ENCODE measurements at places on chromosomes 16 and 17.

- no peak for DNase-seq
Measured at GRCh38 chr16:9235867-9236266, 144.4 kb downstream of the HAPSTR1 start.

DNA sequence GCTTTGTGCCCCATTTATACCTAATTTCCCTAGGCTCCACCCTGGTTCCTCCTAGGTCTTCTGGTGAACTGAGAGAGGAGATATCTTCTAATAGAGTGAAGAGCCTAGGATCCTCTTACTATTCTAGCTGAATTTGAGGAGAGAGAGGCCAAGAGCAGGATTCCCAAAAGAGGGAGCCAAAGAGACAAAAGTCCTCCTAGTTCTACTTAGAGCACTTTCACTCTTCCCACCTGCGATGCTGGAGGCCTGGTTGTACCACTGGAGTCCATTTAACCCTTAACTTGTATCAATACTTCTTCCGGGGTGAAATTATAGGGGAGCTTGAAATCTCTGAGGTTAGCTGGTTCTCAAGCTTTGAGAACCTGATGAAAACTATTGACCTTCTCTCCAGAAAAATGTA is 3.4 kb upstream of the SSH2 start:
- DNase-seq: no peak

GRCh38 chr17:78751447-78752161 is 30.5 kb downstream of the CYTH1 start:
- no peak for DNase-seq

- peak; percentile 83 for DNase-seq
Measured at GRCh38 chr17:48724251-48725003, 1.4 kb downstream of the PRAC2 start.

DNA sequence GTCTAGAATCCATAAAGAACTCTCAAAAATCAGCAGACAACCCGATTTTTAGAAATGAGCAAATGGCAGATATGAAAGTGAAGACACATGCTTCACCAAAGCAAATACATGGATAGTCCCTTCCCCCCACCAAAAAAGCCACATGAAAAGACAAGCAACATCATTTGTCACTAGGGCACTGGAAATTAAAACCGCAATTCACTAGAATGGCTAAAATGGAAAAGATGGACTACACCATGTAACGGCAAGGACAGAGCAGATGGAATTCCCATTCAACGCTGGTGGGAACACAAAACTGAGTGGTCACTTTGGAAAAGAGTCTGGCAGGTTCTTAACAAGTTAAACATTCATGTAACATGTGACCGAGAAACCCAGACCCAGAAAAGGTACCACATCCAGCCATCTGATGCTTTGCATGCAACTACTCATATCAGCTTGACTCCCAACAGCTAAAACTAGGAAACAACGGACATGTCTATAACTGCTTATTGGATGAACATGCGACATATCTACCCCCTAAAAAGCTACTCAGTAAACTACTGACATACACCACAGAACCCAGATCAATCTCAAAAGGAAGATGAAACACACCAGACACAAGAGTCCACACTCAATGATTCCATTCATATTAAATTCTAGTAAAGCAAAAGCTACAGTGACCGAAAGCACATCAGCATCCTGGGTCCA is 132.6 kb downstream of the ZNF778 start:
- peak; percentile 27 for DNase-seq

- no peak for DNase-seq
Measured at GRCh38 chr16:11916524-11917285, 949 bp upstream of the GSPT1 start.

DNA sequence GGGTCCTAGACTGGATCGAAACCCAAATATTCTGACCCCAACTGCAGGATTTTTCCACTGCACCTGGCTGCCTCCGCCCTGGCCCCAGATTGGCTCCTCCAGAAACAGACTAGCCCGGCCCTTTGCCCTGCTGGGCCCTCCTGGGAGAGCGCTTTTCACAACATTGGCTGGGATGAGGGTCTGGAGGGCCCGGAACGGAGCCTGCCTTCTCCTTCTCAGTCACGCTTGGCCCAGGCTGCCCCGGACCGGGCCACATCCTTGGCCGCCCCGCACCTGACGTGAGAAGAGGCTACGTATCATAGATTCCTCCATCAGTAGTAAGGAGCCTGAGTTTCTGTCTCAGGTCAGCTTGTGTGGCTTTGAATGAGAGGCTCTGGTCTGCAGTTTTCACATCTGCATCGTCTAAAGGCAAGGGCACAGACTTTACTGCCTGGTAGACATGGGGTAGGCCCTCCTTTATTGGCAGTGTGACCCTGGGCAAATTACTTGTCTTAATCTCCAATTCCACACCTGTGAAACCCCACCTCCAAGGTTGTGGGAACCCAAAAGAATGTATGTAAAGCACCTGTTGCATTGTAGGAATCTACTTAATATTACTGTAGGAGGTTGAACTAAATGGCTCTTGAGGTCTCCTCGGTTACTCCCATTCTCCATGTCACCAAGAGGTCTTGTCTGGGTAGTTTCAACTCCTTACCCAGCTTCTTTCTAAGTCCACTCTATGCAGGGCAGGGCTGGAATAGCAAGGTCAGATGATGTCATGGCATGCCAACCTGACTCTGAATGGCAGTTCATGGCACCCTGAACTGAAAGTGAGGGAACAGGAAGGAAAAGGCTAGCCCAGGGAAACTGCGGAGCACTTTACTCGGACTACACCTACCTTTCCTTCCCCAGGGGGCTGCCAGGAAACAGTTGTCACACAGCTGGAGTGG is 661 bp downstream of the LRRC3C start:
- DNase-seq: no peak

- no peak for DNase-seq
Measured at GRCh38 chr16:79806757-79807156, 206.2 kb upstream of the MAF start.

DNA sequence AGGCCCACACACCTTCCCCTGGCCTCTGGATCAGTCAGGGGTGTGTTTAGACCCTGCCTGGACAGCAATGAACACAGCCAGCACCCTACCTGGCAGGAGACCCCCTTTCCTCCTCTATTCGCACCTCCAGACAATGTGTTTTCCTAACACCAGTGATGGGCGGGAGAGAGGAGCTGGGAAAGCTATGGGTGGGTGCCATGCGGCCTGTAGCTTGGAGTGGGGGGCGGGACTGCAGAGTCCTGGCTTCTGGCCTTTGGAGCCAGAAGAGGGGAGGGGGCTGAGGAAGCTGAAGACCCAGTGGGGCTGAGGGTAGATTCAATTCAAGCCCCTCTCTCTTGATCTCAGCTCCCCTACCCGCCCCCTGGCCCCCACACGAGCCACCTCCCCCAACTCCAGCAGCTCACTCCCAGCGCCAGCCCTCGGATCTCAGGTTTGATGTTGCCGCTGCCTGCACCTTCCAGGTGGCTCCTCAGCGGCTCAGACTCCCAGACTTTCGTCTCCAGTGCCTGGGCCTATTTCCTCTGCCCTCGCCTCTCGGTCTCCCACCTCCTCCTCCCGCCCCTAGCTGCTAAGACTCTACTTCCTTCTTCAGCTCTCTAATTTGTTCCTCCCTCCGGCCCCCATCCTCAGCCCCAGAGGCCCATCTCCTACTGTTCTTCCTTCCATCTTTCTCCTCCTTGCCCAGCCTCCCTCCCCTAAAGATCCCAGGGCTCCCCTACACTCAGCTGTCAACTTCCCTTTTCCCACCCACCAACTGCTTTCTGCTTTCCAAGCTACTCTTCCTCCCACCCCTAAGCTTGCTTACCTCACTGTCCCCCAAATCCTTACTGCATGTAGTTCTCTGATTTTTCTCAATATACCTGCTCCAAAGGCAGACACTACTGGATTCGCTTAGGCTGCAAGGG is 6.8 kb upstream of the SP6 start:
- DNase-seq: no peak

GRCh38 chr16:59327894-59328293 is 593.8 kb upstream of the GOT2 start:
- DNase-seq: no peak

DNA sequence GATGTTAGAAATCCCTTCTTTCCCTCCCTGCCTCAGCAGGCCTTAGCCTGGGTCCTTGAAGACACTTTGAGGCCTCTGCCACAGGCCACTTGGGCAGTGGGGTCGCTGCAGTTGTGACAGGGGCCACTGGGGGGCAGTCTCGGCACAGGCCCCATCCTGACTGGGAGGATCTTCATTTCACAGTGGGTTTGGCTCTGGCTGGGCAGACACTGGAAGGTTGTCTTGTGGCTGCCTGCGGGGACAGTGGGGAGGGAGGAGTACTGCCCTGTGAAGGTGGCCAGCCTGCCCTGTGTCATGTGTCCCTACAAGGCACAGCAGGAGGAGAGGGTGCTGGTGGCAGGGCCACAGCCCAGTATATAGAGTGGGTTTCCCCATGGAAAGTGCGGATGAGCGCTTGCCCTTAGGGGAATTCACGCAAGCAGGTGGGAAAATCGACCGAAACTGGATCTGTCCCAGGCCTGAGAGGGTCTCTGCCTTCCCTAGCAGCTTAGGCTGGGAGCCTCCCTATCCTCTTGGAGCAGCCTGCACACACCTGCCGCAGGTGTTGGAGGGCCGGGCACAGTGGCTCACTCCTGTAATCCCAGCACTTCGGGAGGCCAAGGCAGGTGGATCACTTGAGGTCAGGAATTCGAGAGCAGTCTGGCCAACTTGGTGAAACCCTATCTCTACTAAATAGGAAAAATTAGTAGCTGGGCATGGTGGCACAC is 28.8 kb downstream of the GINS2 start:
- DNase-seq: peak; percentile 61

GRCh38 chr16:10584981-10585438 is 4.6 kb upstream of the EMP2 start:
- DNase-seq: no peak

GRCh38 chr16:86509759-86510464 is 415 bp upstream of the FOXF1 start:
- no peak for DNase-seq

DNA sequence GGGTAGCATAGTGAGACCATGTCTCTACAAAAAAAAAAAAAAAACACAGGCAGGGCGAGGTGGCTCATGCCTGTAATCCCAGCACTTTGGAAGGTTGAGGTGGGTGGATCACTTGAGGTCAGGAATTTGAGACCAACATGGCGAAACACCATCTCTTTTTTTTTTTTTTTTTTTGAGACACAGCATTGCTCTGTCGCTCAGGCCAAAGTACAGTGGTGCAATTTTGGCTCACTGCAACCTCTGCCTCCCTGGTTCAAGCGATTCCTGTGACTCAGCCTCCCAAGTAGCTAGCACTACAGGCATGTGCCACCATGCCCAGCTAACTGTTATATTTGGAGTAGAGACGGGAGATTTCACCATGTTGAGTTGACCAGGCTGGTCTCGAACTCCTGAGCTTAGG is 5.1 kb downstream of the RAMP2 start:
- DNase-seq: no peak

- peak; percentile 52 for DNase-seq
Measured at GRCh38 chr17:17179371-17179827, 26.7 kb downstream of the PLD6 start.

GRCh38 chr16:12330946-12331345 is 354.4 kb downstream of the SNX29 start:
- DNase-seq: no peak

DNA sequence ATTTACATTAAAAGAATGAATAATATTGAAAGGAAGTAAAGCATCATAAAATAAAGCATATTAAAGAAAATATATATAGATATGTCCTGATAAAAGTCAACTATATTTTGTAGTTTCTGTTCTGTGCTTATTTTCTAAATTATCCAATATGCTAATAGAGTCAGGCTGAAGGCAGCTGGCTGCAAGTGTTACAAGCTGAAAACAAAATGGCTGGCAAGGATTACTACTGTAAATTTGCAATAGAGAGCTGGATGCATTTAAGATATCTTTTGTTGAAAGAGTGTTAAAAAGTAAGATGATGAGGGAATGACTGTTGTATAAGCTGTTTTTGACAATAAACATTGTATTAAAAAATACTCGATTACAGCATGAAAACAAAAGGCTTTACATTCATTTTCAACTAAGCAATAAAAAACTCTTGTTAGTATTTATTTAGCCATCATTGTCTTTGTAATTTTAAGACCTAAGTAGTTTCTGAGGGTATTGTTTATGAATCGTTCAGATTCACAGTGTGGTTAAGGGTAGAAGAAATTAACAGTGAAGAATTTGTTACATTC is 76.3 kb downstream of the TANC2 start:
- DNase-seq: no peak

GRCh38 chr17:46124695-46125592 is 68.3 kb downstream of the KANSL1 start:
- no peak for DNase-seq

DNA sequence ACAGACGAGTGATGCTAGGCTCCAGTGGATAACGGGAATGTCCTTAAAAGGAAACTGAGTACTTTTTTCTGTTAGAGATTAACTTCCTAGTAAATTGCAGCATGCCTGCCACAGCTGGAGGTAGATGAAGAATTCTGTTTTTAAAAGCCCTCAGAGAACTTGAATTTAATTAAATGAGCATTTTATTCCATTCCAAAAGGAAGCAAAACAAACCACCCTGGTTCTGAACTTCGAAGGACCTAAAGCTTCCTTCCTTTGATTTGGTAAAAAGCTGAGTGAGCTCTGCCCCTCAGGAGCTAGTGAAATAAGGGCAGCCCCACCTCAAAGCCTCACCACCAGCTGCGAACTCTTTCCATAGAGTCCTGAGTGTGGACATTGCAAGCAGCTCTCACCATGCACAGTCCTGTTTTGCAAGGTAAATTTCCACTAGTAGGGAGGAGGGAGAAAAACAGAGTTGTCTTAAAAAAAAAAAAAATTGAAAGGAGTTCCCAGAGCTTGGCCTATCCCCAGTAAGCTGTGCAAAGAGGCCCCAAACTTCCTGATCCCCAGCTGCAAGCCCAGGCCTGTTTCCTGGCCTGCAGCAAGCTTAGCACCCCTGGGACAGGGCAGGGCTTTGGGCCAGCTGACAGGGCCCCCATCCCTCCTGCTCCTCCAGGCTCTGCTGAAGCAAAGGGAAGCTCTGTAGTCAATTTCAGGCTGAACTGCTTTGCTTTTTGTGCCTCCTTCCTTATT is 11.2 kb downstream of the CHD9NB start:
- DNase-seq: no peak

DNA sequence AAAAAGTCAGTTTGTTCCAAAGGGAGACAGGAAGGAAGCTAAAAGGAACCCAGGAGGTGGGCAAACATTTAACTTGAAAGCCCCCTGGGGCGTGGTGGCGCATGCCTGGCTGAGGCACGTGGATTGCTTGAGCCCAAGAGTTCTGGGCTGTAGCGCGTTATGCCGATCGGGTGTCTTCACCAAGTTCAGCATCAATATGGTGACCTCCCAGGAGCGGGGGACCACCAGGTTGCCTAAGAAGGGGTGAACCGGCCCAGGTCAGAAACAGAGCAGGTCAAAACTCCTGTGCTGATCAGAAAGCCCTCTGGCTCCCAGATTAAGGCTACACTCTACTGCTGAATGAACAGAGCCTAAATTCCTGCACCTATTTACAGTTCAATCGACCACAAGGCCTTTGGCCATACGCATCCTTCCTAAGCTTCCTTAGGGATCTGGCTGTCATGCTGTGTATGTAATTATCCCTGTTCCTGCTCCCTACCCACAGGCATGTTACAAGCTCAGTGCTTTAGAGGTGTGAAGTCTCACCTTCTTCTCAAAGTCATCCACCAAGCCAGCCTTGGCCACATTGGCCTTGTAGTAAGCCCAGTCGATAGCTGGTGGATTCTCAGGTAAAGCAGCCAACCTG is 5.0 kb downstream of the ATP5PD start:
- DNase-seq: no peak

All from CD4-positive, alpha-beta T cell treated with Interleukin-6 for 4 hours (primary cell).